Stimulated activated naive B cell treated with anti-CD40 and anti-IgM and Interleukin-4, amounts not matched to agents 10 μg/mL and 1 μg/mL and 100 μg/mL, for 72 hours (primary cell): ENCODE measurements at places on chromosomes 16 and 17.
A peak's percentile ranks its signal among the peaks of the same experiment; 100 is the strongest.

GRCh38 chr17:20184977-20185619 lies 175.9 kb downstream of the SPECC1 start:
- H3K27me3 ChIP-seq: no peaks in the 10 kb centered on the region
- H3K4me1 ChIP-seq: peaks cover 7% of the 10 kb centered on the region
- H3K36me3 ChIP-seq: no peaks in the 10 kb centered on the region
- no peak overlapping the region for H3K4me3 ChIP-seq

GRCh38 chr16:68866933-68867332 lies 23.6 kb downstream of the TANGO6 start:
- H3K4me1 ChIP-seq: peaks cover 15% of the 10 kb centered on the region
- DNase-seq: no peak
- no peak overlapping the region for H3K27ac ChIP-seq

- no peak for DNase-seq
- H3K27ac ChIP-seq: no peak overlapping the region
- no peaks in the 10 kb centered on the region for H3K4me1 ChIP-seq
- H3K27me3 ChIP-seq: no peaks in the 10 kb centered on the region
- no peaks in the 10 kb centered on the region for H3K36me3 ChIP-seq
Observed at GRCh38 chr16:51922476-51922875, 624.5 kb downstream of the TOX3 start.

DNA sequence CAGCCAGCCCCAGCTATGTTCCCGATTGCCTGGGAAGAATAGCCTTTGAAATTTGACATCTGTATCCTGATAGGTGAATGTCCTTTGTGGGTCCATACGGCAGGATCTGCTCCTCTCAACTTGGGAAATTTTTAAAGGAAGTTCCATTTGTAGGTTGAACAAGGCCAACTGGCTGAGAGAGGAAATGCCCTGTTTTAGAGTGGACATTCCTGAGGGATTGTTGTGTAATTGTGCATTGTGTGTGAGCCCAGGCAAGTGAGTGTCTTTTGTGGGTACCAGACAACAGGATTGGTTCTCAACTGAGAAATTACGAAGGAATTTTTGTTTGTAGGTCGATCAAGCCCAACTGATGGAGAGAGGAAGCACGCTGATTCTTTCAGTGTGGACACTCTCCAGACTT lies 2.6 kb upstream of the CPHXL2 start:
- DNase-seq: no peak
- H3K36me3 ChIP-seq: peaks cover 3% of the 10 kb centered on the region
- H3K4me1 ChIP-seq: no peaks in the 10 kb centered on the region
- H3K27ac ChIP-seq: no peak overlapping the region
- no peak overlapping the region for H3K4me3 ChIP-seq

GRCh38 chr17:73423806-73424205 lies 112.0 kb upstream of the CDC42EP4 start:
- H3K4me3 ChIP-seq: no peak overlapping the region
- no peak overlapping the region for H3K27ac ChIP-seq
- H3K27me3 ChIP-seq: no peaks in the 10 kb centered on the region
- DNase-seq: no peak
- H3K4me1 ChIP-seq: no peaks in the 10 kb centered on the region

GRCh38 chr16:60720060-60720459 lies 1316.2 kb downstream of the CDH8 start:
- no peaks in the 10 kb centered on the region for H3K27me3 ChIP-seq
- no peak overlapping the region for H3K4me3 ChIP-seq
- no peak overlapping the region for H3K27ac ChIP-seq

DNA sequence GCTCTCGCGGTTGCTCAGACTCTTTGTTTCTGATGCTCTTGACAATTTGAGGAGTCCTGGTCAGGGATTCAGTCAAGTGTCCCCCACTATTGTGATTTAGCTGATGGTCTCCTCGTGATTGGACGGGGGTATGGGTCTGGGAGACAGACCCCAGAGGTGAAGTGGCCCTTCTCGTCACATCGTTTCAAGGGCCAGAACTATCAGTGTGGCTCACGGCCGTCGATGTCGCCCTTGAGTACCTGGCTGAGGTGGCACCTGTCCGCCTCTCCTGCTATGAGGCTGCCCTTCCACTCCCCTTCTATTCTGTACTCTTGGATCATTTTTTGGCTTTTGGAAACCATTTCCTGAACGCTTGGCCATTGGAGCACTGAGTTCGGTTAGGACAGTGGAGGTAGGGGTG lies 7.4 kb upstream of the MEAK7 start:
- peaks cover 23% of the 10 kb centered on the region for H3K4me1 ChIP-seq
- no peak for DNase-seq
- no peaks in the 10 kb centered on the region for H3K27me3 ChIP-seq
- peaks cover 2% of the 10 kb centered on the region for H3K36me3 ChIP-seq

GRCh38 chr16:65728652-65729051 lies 606.8 kb upstream of the CDH11 start:
- H3K4me3 ChIP-seq: no peak overlapping the region
- H3K27ac ChIP-seq: no peak overlapping the region
- no peaks in the 10 kb centered on the region for H3K36me3 ChIP-seq

DNA sequence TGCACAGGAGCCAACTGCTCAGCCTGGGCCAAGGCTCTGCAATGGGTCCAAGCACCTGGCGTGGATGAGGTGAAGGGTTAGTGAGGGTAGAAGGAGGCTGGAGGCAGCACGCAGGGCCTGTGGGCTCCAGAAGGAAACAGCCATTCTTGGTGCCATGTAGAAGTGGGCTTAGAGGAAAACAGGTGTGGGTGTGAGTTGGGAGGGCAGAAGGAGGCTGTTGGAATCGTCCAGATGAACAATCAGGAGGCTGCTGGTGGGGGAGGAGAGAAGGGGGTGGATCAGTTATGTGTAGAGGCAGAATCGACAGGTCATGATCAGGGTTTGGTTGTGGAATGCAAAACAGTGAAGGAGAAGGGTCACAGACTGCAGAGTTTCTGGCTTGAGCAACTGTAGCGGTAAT lies 51.7 kb upstream of the ALDH3A2 start:
- H3K4me1 ChIP-seq: no peaks in the 10 kb centered on the region
- H3K27ac ChIP-seq: no peak overlapping the region
- no peak overlapping the region for H3K4me3 ChIP-seq
- H3K36me3 ChIP-seq: no peaks in the 10 kb centered on the region
- DNase-seq: no peak
- H3K27me3 ChIP-seq: peaks cover 14% of the 10 kb centered on the region

DNA sequence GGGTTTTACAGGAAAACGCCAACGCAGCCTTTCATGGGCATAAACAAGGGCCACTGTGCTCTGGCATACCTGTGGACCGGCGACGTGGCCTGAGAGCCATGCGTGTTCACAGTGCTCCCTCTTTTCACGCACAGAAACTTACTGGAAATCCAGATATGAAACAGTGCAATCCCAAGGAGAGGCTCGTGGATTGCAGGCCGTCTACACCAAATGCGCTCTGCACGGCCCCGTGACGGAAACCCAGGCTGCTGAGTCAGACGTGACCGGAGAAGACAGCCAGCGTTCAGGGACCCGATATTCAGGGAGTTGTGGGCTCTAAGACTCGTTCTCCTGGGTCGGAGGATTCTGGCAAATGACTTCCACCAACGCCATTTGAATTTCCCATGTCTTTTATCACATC lies 129.2 kb downstream of the FOXL1 start:
- H3K4me3 ChIP-seq: no peak overlapping the region
- peaks cover 8% of the 10 kb centered on the region for H3K27me3 ChIP-seq
- H3K27ac ChIP-seq: no peak overlapping the region
- no peaks in the 10 kb centered on the region for H3K36me3 ChIP-seq
- no peak for DNase-seq

DNA sequence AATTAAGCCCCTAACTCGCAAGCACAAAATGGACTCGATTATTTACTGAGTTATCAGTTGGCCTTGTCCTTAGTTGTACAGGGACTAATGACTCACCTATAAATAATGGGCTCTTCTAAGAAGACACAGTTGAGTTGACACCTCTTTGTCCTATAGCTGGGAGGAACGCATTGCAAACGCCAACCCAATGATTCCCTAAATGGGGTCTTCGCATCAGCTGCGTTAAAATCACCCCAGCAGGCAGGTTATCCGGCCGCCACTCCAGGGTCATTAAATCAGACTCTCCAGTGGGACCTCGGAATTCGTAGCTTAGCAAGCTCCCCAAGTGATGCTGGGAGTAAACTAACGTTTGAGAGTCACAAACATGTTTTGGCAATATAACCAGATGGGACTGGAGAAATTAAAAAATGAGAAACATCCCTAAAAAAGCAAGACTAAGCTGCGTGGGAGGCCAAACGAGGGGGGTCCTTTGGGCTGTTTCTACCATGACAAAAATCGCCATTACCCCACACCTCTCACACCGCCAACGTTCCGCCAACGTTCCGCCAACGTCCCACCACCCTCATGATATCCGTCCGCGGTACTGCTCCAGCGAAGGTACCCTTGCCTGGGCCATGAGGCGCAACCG lies 932 bp upstream of the NFE2L1 start:
- no peak for DNase-seq
- H3K27ac ChIP-seq: peak overlapping the region; percentile 99
- H3K27me3 ChIP-seq: no peaks in the 10 kb centered on the region
- peaks cover 67% of the 10 kb centered on the region for H3K4me1 ChIP-seq
- peak overlapping the region; percentile 94 for H3K4me3 ChIP-seq

DNA sequence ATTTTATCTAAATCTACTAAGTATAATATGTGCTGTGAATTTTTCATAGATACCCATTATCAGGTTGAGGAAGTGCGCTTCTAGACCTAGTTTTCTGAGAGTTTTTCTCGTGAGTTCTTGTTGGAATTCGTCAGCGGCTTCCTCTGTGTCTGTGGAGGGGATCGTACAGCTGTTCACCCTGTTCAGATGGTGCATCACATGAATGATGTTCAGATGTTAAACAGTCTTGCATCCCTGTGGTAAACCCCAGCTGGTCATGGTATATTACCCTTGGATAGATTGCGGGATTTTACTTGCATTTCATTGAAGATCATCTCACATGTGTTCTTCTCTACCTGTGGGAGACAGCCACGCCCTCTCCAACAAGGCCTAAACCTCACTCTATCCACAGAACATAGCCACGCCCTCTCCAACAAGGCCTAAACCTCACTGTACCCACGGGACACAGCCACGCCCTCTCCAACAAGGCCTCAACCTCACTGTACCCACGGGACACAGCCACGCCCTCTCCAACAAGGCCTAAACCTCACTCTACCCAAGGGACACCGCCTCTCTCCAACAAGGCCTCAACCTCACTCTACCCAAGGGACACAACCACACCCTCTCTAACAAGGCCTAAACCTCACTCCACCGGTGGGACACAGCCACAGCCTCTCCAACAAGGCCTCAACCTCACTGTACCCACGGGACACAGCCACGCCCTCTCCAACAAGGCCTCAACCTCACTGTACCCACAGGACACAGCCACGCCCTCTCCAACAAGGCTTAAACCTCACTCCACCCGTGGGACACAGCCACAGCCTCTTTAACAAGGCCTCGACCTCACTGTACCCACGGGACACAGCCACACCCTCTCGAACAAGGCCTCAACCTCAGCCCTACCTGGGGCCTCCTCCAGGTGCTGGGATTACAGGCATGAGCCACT lies 180.2 kb upstream of the CHMP6 start:
- peaks cover 9% of the 10 kb centered on the region for H3K4me1 ChIP-seq
- H3K27ac ChIP-seq: no peak overlapping the region
- H3K27me3 ChIP-seq: no peaks in the 10 kb centered on the region
- H3K4me3 ChIP-seq: no peak overlapping the region
- H3K36me3 ChIP-seq: peaks cover 26% of the 10 kb centered on the region
- no peak for DNase-seq

- peaks cover 28% of the 10 kb centered on the region for H3K36me3 ChIP-seq
- peak overlapping the region; percentile 51 for H3K27ac ChIP-seq
- H3K27me3 ChIP-seq: no peaks in the 10 kb centered on the region
- no peak overlapping the region for H3K4me3 ChIP-seq
- no peak for DNase-seq
Observed at GRCh38 chr17:17189559-17189958, 16.6 kb downstream of the PLD6 start.

GRCh38 chr16:89860747-89861304 lies 12.6 kb upstream of the TCF25 start:
- DNase-seq: peak; percentile 69
- H3K4me1 ChIP-seq: peaks cover 22% of the 10 kb centered on the region
- peak overlapping the region; percentile 62 for H3K27ac ChIP-seq
- H3K4me3 ChIP-seq: no peak overlapping the region
- peaks cover 8% of the 10 kb centered on the region for H3K27me3 ChIP-seq

- peaks cover 8% of the 10 kb centered on the region for H3K36me3 ChIP-seq
- DNase-seq: no peak
- peaks cover 8% of the 10 kb centered on the region for H3K4me1 ChIP-seq
- H3K4me3 ChIP-seq: no peak overlapping the region
- no peaks in the 10 kb centered on the region for H3K27me3 ChIP-seq
Observed at GRCh38 chr17:48213797-48214196, 106.2 kb downstream of the SNX11 start.

GRCh38 chr17:9661027-9661426 lies 15.7 kb downstream of the USP43 start:
- no peaks in the 10 kb centered on the region for H3K4me1 ChIP-seq
- no peaks in the 10 kb centered on the region for H3K36me3 ChIP-seq
- DNase-seq: no peak
- no peak overlapping the region for H3K27ac ChIP-seq
- no peaks in the 10 kb centered on the region for H3K27me3 ChIP-seq
- H3K4me3 ChIP-seq: no peak overlapping the region

DNA sequence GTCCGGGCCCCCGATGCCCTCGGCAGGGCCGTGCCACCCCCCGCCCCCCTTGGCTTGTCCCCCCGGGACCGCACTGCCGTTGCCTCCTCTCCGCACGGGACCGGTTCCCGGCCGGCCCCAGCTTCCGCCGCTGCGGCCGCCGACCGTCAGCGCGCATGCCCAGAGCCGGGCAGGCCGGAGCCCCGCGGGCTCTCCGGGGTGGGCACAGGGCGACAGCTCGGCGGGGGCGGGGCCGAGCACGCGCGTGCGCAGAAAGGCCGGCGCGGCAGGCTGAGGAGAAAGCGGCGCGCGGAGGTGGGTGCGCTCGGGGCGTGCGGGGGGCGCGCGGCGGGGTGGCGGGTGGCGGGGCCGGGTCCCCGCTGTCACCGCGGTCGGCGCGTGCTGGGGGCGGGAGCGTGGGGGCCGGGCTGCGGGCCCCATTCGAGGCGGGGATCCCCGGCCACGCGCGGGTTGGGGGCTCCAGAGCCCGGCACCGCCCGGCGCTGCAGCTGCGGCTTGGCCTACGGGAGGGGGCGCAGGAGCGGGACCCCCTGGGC lies at the start of gene TBC1D24:
TSS of gene TBC1D24 (plus strand) at position 251 of the 536 bp plus-strand sequence. CDS start 21,022 bp downstream, outside the sequence.
- H3K4me1 ChIP-seq: peaks cover 20% of the 10 kb centered on the region
- DNase-seq: peak; percentile 84
- H3K4me3 ChIP-seq: peak within 1 kb of the TSS; percentile 86
- H3K36me3 ChIP-seq: peaks cover 18% of the 10 kb centered on the region
